T-helper 2 cell (primary cell): ENCODE measurements at places on chromosomes 11 and 22.

DNA sequence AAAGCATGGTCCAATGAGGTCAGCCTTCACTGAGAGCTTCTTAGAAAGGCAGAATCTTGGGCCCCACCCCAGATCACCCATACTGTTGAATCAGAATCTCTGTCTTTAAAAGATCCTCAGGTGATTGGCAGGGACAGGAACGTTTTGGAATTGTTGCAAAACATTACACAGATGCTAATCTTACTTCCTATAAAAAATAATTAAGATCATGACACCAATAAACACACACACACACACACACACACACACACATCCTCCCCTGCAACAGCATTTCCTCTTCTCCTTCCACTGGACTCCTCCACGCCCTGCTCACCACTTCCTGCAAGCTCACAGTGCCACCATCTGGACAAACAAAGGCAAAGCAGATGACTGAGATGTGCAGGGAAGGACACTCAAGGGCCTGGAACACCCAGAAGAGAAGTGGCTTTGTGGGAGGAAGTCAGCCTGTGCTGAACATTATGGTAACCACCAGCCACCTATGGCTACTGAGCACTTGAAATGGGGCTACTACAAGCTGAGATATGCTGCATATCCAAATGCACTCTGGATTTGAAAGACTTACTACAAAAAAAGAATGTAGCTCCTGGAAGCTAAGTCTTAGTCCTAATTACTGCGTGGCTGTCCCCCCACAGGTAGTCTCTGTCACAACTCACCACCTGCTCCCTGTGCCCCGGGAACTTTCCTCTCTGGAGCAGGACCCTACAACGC, 65.6 kb downstream of the BTG4 start:
- DNase-seq = peak; percentile 62

DNA sequence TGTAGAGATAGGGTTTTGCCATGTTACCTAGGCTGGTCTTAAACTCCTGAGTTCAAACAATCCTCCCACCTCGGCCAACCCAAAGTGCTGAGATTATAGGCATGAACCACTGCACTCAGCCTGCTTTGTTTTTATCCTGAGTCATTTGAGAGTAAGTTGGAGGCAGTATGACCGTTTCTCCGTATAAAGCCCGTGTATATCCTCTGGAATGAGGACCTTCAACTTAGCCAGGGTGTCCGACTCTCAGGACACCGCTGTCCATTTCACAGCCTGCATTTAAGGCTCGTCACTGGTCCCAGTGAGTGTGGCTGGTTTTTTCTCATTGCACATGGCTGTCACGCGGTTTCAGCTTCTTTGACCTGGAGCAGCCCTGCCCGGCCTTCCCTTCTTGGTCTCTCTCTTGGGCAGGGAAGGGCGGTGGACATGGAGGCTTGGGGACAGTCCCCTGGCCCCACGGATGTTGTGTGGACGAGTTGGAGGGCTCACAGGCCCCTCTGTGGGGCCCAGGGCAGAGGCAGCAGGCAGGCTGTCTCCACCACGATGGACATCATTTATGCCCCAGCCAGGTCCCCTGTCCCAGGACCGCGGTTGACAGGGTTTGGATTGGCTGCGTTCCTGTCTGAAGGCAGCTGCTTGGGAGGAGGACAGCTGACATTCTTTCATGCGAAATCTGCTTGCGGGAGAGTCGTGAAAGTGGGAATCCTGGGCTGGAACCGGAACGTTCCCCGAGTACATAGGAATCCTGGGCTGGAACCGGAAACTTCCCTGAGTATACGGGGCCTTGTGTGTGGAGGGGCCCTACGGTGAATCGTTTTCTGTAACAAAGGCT, 93.3 kb downstream of the KCNQ1 start:
- DNase-seq = no peak

GRCh38 chr11:111426617-111427016, 47.5 kb upstream of the POU2AF1 start:
- no peak for DNase-seq

- no peak for DNase-seq
Observed at GRCh38 chr11:70810133-70810532, 411.8 kb downstream of the CTTN start.

- DNase-seq = no peak
Observed at GRCh38 chr11:71484248-71485062, 31.5 kb downstream of the NADSYN1 start.

DNA sequence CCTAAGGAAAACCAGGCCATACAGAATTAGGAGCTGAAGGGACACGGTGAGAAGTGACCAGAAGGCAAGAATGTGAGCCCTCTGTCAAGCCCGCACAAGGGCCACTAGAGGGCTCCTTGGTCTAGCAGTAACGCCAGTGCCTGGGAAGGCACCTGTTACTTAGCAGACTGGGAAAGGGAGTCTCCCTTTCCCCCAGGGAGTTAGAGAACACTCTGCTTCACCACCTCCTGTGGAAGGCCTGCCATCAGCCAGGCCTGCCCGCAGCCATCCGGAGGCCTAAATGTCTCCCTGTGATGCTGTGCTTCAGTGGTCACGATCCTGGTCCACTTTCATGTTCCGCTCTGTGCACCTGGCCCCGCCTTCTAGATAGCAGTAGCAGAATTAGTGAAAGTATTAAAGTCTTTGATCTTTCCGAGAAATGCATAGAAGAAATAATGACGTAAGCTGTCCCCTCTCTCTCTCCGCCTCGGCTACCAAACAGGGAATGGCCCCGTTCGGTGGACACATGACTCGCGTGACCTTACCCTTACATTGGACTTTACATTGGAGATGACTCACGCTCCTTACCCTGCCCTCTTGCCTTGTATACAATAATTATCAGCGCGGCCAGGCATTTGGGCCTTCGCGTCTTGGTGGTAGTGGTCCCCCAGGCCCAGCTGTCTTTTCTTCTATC, 10.7 kb upstream of the GSTP1 start:
- no peak for DNase-seq

DNA sequence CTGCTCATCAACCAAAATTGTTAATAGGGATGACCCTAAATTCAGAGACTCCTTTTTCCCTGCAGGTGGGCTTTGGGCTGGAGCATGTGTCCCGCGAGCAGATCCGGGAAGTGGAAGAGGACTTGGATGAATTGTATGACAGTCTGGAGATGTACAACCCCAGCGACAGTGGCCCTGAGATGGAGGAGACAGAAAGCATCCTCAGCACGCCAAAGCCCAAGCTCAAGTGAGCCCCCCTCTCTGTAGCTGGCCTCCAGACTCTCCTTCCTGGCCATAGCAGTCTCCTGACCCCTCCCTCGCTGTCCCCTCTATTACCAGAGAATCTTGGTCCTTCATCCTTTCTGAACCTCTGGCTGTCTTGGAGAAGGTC, 47.9 kb upstream of the RAB1B start:
- DNase-seq = no peak

- no peak for DNase-seq
Observed at GRCh38 chr11:130085671-130086290, 16.1 kb downstream of the APLP2 start.

DNA sequence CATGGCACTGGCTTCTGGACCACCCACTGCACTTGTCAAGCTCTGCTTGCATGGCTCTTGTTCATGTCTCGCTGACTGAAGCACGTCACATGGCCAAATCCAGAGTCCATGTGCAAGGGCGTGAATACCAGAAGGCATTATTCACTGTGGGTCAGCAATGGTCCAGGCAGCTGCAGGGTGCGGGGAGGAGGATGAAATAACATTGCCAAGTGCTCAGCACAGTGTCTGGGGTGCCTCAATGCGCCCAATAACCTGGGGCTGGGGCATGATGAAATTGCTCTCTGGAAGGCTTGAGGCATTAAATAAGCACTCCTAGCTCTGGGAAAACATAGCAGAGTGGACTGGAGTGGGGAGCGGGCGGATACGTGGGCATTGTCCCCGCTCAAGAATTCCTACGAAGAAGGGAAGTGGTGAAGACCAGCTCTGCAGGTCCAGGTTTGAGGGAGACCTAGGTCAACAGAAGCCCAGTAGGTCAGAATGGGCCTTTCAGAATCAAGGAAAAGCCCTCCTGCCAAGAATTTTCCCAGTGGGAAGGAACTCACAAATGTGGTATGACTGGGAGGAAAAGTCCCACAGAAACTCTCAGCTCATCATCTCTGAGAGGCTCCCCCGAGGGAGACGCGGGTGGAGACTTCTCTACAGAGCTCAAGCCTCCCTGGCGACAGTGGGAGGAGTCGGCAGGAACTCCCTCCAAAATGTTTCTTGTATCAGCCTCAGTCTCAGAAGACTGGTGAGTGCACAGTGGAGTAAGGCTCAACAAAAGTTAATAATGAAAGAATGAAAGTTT, 15.3 kb upstream of the ACCSL start:
- DNase-seq = no peak

DNA sequence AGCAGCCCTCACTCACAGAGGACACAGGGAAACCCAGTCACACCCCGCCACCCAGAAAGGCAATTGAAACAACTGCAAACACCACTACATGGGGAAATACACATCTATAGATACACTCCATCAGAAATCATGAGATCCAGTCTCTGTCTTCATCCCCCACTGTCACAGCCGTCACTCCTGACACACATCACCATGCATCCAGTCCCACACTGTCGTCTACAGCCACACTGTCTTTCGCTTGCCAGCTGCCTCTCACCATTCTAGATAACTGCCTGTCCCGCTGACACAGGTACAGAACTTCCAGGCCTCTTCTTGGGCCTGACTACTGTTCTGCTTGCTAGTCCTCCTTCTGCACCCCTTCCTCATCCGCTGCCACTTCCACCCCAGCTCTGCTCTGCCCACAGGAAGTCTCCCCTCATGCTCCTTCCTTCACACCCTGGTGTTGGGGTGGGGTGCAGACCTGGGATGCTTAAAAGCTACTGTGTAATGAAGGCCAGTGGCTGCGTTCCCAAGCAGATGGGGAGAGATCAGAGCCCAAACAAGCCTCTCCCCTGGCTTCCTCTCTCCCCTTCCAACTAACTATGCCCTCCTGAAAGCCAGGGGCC, 42.6 kb downstream of the SLC22A12 start:
- DNase-seq = no peak

GRCh38 chr11:15852179-15852578, 504.2 kb downstream of the SOX6 start:
- DNase-seq = no peak

DNA sequence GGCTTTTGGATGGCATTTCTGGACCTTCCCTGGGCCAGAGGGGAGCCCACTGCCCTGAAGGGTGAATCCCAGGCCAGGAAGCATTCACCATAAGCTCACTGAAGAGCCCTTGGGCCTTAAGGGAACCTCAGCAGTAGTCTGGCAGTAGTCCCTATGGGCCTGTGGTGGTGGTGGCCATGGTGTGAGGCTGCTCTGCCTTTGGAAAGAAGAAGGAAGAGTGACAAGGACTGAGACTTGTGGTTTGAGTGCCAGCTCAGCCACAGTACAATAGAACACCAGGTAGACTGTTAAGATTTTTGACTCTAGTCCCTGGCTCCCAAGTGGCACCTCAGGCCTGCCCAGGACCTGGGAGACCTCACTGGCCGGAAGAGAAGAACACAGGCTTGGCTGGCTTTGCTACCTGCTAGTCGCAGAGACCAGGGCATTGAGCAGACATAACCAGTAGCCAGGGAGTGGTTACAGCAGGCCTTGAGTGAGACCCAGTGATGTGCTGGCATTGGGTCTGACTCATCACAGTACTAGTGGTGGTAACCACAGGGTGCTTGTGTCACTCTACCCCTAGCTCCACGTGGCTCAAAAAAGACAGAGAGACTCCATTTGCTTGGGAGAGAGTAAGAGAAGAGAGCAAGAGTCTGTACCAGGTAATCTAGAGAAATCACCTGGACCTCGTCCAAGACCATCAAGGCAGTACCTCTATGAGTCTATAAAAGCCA, 259.8 kb upstream of the BLID start:
- DNase-seq = no peak

GRCh38 chr22:42883970-42884369, 26.9 kb upstream of the ARFGAP3 start:
- DNase-seq = no peak

DNA sequence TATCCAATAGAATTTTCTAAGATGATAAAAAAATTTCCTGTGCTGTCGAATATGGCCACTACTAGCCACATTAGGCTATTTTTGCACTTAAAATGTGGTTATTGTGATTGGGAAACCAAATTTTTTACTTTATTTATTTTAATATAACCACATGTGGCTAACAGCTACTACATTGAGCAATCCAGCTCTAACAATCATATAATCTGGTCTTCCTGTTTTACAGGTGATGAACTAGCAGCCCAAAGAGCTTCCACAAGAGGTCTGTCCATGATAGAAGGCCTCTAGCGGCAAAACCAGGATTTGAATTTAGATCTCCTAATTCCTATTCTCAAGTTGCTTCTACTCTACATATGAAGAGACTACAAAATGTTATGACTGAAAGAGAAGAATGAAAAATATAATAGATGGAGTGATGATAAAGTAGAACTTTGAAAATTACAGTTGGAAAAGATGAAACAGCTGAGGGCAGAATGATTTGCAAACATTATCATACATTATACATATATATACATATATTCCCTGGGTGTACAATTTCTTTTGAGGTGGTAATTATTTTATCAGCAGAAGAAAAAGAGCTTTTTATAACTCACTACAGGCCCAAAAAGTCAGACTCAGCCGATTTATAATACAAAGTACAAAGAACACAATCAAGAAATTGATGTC, 363.5 kb upstream of the PITPNB start:
- no peak for DNase-seq

DNA sequence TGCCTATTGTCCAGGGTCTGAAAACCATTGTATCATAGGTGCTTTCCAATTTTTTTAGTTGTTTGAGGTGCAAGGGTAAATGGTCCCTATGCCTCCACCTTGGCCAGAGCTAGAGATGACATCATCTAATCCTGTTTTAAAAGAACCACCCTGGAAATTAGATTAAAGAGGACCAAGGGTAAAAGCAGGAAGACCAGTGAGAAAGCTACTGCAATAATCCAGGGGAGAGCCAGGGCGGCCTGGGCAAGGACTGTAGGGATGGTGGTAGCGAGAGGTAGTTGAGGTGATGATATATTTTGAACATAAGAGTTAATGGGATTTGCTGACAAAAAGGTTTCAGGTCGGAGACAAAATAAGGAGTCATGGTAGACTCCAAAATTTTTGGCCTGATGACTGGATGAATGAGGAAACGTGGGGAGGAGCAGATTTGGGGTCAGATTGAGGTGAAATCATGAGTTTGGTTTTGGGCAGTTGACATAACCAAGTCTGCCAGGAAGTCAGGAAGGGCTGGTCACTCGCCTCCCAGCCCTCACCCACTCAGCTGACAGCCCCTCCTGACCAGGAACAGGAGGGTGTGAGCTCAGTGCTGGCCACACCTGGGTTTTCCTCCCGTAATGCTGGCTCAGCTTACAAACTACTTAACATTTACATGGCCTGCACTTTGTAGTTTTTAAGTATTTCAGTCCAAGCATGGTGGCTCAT, 23.0 kb downstream of the SCN4B start:
- DNase-seq = no peak
